H4 (cell line): ENCODE measurements at places on chromosomes 12 and 14. TPM values are rescaled to one million over a fixed set of nuclear protein-coding genes. Genes with fewer than 3 reads are reported as not detected.

Gene CPNE6
- total RNA-seq = not detected in 2 replicates

Gene NR1H4
- total RNA-seq = 1.5 and 2.3 TPM in 2 replicates

Gene HOXC6
- 0.27 TPM in 2 replicates for total RNA-seq

Gene CLEC4D
- not detected in 2 replicates for total RNA-seq

Gene SNRNP35
- total RNA-seq = 8.4 and 16.9 TPM in 2 replicates

Gene ZCRB1
- total RNA-seq = 52.6 and 57.8 TPM in 2 replicates

Gene LRRIQ1
- total RNA-seq = 0.15 and 0.31 TPM in 2 replicates

Gene TPH2
- not detected in 2 replicates for total RNA-seq

Gene INHBC
- total RNA-seq = not detected in 2 replicates

Gene BDKRB2
- 4.5 and 5.4 TPM in 2 replicates for total RNA-seq

Gene GUCY2C
- total RNA-seq = not detected in 2 replicates

Gene LRIG3
- total RNA-seq = 36.0 and 42.1 TPM in 2 replicates

Gene PLEK2
- total RNA-seq = not detected in 2 replicates

Gene AICDA
- not detected in 2 replicates for total RNA-seq

Gene ESRRB
- total RNA-seq = 0.04 TPM in 1 of 2 replicates, not detected in the other

Gene TCL1B
- total RNA-seq = not detected in 2 replicates

Gene CRY1
- total RNA-seq = 7.0 and 13.2 TPM in 2 replicates

Gene ZNF219
- total RNA-seq = 7.3 and 11.3 TPM in 2 replicates

Gene GALNT6
- total RNA-seq = 0.06 TPM in 1 of 2 replicates, not detected in the other

Gene NAV3
- total RNA-seq = 3.6 and 9.6 TPM in 2 replicates

Gene PMCH
- not detected in 2 replicates for total RNA-seq

Gene TGM1
- 0.12 and 0.74 TPM in 2 replicates for total RNA-seq

Gene ADGRD1
- 0.14 and 0.21 TPM in 2 replicates for total RNA-seq

Gene TAS2R42
- not detected in 2 replicates for total RNA-seq

Gene TPCN1
- 5.3 and 5.4 TPM in 2 replicates for total RNA-seq
